ENCODE measurements at places on chromosomes 6 and 20.

- no peak for DNase-seq
These were observed 65.2 kb upstream of the RSPO3 start for GRCh38 chr6:127053032-127053874.

DNA sequence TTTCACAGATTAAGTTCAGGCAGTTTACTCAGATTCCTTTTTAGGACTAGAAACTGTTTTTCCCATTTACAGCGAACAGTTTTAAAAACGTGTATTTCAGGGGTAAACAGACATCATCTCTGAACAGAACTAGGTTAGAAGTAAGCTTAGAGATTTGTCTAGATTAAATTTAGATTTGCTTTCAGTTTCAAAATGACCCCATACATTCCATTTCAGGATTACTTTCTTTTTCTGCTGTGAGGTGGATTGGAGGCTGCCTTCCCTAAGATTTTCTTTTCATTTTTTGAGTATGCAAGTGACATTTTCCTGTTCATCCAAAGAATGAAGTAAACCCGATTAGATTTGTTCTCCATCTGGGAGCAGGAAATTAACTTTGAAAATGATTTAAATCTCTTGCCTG lies 747.2 kb downstream of the KHDRBS2 start:
- no peak for DNase-seq

DNA sequence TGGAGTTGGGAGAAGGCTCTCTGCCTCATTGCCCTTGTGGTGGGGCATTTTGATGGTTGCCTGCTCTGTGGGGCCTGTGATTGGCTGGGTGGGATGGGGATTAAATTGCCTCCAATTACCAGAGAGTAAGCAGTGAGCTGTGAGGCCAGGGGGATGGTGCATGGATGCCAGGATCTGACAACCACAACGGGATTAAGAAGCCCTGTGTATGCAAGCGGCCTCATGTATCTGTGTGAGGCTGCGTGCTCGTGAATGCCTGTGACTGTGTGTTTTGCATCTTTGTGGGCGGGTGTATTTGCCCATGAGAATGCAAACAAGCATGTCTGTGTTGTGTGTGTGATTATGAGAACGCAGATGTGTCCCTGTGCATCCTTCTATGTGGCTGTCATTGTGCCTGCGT lies 46.1 kb downstream of the CD40 start:
- no peak for DNase-seq

- DNase-seq = no peak
These were observed 225.0 kb upstream of the TENT5A start for GRCh38 chr6:81977486-81977885.

DNA sequence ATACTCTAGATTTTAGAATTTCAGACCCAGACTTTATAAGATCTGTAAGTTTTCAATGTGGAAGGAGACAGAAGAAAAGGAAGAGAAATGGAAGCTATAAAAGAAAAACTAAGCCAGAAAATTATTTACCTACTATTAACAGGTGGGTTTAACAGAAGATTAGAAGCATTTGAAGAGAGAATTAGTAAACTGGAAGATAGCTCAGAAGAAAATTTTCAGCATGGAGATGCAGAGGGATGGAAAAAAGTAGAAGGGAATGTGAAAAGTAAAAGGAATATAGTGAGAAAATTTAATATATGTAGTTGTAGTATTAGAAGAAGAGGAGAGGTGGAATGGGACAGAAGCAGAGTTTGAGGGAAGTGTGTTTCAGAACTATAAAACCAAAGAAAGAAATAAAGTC lies 56.1 kb downstream of the QKI start:
- DNase-seq = no peak

DNA sequence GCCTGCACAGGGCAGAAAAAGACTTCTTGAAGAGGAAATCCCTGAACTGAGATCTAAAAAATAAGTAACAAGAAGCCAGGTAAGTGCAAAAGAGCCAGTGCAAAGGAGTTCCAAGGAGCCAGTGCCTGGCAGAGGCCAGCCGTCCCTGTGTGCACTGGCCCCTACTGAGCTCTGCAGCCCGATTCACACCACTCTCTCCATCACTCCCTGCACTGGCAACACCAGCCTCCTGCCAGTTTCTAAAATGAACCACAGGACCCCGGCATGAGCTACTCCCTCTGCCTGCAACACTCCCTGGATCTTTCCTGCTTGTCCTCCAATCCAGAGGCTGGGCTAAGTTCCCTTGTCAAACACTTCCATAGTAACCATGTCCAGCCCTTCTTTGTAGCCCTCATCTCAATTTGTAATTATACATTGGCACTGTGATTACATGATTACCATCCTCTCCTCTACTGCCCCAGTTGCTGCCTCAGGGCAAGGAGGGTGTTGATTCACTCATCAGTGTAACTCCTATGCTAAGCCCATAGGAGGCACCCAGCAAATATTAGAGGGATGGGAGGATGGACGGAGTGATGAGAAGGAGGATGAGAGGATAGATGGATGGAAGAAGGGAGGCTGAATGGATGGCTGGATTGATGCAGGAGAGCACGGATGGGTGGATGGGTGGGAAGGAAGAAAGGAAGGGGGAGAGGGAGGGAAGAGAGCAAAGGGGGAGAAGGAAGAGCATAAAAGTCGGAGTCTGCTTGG lies 49.3 kb downstream of the SIRPA start:
- no peak for DNase-seq

DNA sequence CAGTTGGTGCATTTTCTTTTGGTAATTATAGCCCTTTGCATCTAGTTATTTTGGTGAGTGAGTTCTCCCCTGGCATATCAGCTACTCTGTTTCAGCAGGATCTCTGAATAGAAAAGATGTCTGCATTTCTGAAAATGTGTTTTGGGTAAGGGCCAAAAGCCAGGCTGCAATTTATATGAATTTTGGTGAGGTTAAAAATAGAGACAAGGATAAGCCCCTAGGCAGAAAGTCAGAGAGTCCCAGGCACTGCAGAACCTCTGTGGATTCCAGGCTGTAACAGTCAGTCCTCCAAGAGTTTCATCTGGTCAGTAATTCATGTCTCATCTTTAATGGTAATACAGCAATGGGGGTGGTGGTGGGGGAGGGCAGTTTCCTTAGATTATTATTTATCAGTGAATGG lies 53.0 kb downstream of the HDGFL1 start:
- DNase-seq = no peak

DNA sequence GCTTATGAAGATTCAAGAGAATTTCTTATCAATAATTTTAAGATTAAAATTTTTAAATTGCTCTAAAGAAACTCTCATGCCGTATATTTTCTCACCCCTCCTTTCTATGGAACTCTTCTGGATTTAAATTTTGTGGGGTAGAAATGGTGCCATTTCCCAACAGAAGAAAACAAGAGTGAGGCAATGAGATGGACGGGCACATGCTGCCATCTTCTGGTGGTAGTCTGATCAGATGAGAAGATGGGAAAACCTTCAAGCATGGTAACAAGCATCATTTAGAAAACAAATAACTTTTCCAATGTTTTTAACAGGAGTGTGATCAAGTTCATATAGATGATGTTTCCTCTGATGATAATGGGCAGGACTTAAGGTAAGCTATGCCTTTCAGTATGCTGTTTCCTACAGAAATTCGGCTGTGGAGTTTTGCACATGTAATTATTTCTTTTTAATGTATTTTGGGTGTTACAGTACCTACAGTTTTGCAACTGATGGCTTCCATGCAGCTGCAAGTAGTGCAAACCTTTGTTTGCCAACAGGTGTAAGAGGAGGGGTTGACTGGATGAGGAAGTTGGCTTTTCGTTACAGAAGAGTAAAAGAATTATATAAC lies 271.4 kb downstream of the EYA4 start:
- DNase-seq = no peak

DNA sequence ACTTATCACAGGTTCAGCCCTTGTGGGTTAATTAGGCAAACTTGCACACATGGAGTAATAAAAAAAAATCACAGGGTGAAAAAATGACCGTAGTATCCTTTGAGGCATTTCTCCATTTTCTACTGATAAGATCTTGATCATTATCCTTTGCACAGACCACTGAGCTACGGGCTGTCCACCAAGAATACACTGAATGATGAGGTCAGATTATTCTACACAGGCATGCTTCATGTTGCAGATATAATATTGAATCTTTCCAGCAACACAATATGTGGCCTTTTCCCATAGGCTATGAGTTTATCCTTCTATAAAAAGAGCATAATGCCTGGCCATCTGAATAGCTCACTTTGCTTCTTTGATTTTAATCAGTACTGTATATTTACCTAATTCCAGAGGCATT lies 168.9 kb downstream of the FRK start:
- no peak for DNase-seq

- no peak for DNase-seq
These were observed 54.1 kb upstream of the PTPRT start for GRCh38 chr20:43243672-43244269.

DNA sequence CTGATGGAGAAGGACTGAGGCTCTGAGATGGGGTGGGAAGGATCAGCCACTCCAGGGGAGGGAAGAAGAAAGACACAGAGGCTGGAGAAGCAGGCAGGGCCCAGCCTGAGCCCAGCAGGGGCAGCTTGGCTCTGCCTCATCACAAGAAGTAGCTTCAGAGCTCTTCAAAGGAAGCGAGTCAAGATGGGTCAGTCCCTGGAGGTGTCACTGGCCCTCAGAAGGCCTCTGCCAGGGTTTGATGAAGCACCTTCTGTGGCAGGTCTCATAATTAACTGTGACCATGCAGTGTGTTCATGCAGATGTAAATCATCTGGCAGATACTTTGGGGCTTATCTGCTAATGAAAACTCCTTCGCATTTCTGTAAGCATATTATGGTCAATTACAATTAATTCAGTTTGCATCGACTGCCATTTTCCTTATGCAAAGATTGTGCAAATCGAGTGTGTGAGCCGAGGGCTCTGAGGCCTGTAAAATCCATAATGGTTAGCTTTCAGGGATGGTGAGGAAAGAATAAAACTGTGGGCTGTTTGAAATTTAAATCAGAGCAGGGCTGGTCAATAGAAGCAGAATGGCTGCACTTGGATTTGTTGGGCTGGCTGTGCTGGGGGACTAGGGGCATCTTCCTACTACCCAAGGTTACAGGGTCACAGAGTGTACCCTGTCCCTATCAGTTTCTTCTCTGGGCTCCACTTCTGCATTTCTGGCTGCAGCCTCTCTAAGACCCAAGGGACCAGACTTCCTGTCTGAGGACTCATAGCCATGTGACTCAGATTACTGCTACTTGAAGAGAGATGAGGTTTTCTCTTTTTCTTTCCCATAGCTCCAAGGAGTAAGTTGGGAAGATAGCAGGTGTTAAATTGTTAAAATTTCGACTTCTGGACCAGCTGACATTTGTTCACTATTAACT lies 376.6 kb downstream of the DHX35 start:
- DNase-seq = no peak

DNA sequence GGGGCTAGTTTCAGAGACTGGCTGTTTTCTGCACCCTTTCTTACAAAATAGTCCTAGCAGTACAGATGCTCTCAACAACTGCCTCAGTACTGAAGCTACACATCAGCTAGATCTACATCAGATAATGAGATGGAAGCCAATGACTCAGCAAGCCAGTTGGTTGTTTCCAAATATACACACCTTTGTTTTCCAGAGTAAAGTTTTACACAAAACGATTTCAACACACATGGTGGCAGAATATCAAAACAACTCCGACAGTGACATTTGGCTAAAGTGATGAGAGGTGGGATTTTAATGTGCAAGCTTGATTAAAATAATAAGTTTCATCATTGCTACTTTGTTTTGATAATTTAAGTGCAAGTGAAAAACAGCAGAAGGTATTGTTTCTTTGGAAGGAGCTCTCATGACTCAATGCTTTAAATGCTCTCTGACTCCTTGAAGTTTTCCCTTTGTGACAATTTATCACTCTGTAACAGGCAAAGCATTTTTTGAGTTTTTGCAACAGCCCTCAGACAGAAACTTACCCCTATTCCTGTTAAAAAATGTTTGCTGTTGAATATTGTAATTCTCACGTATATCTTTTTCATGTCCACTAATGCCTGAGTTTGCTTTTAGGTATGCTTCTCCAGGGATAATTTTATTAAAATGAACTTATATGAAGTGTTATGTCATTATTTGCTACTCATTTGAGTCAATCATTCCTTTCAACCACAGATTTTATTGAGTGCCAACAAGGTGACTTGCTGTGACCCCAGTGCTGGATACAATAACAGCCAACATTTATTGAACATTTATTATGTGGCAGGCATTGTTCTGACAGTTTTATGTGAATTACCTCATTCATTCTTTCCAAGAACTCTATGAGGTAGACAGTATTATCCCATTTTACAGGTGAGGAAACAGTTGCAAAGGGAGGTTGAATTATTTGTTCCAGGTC lies 882.0 kb downstream of the TFAP2A start:
- no peak for DNase-seq
